HT1080 (cell line): ENCODE measurements at places on chromosomes 4 and X.

DNA sequence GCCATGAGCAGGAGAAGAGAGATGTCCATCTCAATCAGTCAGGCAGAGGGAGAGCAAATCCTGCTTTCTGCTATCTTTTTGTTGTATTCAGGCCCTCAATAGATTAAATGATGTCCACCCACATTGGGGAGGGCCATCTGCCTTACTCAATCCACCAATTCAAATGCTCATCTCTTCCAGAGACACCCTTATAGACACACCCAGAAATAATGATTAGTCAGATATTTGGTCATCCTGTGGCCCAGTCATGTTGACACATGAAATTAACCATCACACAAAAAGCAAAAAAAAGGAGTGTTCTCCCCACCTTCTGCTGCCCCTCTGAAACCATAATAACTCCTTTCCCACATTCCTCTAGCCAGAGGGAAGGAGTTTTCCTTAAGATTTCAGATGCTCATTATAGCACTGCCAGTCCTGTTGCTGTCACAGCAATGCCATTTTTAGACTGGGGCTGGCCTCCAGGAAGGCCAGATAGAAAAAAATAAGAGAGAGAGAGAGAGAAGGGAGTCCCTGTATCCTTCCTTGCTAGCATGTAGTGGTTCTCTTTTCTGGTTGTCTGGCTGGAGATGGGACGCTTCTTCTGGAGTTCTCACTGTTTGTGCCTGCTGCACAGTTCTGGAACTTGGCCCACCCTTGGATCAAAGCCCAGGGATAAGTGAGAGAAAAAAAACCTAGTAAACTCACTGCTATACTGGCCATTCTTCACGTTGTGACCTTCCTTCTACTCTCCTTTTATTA lies 177.7 kb downstream of the RBM46 start:
- peak; percentile 18 for DNase-seq

DNA sequence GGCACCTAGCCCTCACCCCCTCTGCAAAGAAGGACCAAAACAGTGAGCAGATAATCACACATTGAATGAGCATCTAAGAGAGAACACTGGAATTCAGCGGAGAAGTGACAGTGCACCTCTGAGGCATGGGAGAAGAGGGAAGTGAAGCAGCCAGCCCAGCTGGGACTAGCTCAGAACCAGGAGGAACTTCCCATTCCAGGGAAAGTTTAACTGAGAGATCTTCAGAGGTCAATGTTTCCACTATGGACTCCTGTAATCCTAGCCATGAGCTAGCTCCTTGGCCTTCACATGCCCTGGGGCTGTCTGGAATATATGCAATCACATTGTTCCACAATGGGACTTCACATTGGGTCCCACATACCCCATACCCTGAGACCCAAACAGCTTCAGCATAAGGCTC lies 24.4 kb downstream of the TLR6 start:
- no peak for DNase-seq

DNA sequence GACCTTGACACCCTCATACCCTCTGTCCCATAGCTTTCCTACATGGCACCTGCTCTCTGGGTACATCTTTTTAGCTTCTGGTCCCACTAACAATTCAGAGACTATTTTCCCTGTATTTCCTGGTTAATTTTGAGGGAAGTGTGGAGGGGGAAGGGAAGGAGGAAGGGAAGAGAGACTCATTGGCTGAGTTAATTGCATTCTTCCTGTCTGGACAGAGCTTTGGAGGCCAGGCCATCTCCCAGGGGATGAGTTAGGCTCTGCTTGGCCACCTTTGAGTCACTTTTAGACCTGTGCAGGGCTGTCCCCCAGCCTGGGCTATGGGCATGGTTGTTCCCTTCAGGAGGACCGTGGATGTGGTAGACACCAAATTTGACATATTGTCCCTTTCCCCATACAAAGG lies 167.9 kb upstream of the PGRMC2 start:
- peak; percentile 26 for DNase-seq

GRCh38 chr4:187366530-187366929 lies 629.0 kb upstream of the ZFP42 start:
- no peak for DNase-seq

DNA sequence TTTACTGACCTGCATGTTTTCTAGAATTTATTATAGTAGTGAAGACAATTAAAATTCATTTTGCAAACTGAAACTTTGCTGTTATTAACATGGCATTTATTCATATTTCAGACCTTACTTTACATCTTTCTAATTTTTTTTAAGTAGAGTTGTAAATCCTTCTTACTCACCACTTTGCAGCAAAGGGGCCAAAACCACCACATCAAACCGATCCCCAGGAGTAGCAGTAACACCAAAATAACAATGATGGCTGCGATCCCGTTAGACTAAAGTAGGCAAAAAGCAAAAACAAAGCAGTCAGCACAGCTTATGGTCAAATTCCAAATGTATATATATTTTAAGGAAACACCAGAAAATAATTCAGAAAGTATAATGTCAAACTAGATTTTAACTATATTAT lies 64.7 kb downstream of the ANTXR2 start:
- no peak for DNase-seq

DNA sequence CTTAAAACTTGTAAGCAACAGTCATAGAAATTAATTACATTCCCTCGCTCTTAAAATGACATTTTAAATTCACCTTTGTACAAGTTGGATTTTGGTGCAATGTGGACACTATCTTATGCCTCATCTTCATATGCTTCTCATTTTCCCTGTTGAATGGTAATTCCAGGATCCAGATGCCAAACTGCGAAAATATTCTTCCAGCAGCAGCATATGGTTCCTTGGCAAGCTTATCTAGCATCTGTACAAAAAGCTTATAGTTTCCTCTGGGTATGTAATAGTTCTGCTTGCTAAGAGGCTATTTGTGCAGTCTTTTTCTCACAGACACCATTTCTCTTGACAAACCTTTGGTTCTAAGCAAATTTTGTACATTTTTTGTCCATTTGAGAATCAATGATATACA lies 2079.7 kb upstream of the AGA start:
- DNase-seq, result no peak

DNA sequence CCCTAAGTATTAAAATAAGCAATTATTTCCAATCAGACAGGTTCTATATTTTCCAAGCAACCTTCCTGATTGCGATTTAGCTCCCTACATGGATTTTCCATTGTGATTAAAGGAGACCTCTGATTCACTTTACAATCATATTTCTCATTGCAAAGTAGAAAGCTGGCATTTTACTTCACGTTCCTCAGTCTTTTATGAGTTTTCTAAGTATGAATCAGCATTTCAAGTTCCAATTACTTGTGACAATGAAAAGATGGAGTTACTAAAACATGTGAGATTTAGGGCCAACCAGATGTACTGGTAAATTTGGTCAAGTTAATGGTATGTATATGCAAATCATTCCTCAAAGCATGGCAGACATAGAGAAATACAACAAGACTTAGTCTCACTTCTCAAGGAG lies 206.2 kb downstream of the KCNIP4 start:
- no peak for DNase-seq

DNA sequence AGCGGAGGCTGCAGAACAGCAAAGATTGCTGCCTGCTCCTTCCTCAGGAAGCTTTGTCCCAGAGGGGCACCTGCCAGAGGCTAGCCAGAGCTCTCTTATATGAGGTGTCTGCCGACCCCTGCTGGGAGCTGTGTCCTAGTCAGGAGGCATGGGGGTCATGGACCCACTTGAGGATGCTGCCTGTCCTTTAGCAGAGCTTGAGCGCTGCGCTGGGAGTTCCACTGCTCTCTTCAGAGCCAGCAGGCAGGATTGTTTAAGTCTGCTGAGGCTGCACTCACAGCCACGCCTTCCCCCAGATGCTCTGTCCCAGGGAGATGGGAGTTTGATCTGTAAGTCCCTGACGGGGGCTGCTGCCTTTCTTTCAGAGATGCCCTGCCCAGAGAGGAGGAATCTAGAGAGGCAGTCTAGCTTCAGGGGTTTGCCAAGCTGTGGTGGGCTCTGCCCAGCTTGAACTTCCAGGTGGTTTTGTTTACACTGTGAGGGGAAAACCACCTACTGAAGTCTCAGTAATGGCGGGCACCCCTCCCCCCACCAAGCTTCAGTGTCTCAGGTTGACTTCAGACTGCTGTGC lies 10.9 kb downstream of the DCK start:
- no peak for DNase-seq

DNA sequence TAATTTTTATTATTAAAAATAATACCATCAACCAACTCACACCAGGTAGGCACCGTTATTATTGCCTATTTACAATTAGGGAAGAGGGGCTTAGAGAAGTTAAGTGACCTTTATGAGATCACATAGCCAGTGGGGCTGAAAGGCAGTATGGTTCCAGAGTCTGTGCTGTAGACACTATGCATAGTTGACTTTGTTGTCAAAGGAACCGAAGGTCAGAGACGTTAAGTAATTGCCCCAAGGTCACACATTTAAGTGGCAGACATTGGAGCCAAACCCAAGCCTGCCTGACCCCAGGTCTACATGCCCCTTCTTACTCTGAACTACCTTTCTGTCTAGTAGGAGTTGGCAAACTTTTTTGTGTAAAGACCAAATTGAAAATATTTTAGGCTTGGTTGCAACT lies 36.4 kb downstream of the RHOH start:
- DNase-seq, result no peak

GRCh38 chr4:145734576-145735346 lies 54.8 kb downstream of the C4orf51 start:
- peak; percentile 97 for DNase-seq

- no peak for DNase-seq
These were observed 229.3 kb upstream of the NEIL3 start for GRCh38 chr4:177080388-177080787.

GRCh38 chrX:143017272-143017671 lies 8.5 kb upstream of the SPANXN4 start:
- DNase-seq, result no peak

DNA sequence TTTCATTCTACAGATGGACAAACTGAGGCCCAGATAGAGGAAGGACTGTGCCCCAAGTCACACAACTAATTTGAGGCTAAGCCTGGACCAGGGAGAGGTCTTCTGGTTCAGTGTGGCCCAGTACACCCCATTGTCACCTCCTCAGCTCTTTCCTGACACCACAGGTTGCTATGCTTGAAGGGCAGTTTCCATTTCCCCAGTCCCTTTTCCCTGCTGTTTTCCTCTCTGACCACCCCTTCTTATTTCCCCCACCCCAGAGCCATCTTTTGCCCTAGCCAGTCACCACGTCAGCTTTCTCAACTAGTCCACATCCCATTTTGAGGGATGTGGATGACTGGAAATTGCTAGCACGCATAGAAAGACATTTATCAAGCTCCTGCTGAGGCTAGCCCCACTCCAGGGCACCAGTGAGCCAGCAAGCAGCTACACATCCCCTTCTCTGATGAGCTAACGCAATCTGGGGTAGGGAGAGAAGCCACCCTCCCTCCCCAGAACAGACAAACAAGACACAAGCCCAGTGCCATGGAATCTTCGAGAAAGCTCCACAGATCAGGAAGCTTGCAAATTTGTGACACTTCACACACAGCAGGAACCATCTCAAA lies 1.3 kb downstream of the GABRE start:
- DNase-seq, result no peak

- DNase-seq, result no peak
These were observed 87.7 kb downstream of the KDR start for GRCh38 chr4:55037728-55038127.

- DNase-seq, result no peak
These were observed 282.2 kb upstream of the KLF3 start for GRCh38 chr4:38381788-38382187.

DNA sequence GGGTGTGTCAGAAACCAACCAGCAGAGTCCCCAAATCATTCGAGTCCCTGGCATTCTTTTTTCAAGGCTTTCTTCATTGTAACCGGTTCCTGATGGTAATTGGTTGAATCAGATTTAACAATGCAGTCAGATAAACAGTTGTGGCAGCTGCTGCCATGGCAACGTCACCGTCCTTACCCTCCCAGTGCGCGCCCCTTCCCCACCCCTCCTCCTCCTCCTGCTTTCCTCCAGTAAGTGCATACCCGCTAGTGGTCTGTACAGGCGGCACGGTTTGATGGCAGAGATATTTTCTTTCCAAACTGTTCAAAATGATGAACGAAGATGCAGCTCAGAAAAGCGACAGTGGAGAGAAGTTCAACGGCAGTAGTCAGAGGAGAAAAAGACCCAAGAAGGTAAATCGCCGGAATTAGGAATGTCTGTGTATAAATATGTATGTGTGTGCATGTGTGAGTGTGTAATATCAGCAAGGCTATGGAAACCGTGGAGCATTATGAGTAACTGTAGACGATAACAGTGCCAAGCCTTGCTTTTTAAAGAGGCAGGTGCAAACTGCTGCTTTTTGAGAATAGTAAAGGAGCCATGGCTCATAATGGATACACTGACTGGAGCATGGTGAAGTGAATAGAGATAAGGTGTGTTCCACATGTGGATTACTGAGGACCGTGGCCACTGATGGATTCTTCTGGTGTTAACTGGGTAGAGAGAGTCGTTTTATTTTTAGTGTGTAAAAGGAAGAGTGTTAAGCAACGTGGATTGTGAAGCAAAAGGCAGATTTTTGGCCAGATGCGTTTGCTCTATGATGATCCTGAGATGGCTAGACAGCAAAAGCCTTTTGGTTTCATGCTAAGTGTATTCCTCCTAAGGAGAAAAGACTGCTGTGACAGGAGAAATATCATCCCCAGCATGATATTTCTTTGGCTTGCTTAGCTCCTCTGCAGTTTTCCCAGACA lies at the start of gene ANK2:
Gene ANK2 (plus strand): TSS at position 233 of the 950 bp plus-strand sequence. CDS start 76 bp downstream, at position 309.
- DNase-seq, result no peak

DNA sequence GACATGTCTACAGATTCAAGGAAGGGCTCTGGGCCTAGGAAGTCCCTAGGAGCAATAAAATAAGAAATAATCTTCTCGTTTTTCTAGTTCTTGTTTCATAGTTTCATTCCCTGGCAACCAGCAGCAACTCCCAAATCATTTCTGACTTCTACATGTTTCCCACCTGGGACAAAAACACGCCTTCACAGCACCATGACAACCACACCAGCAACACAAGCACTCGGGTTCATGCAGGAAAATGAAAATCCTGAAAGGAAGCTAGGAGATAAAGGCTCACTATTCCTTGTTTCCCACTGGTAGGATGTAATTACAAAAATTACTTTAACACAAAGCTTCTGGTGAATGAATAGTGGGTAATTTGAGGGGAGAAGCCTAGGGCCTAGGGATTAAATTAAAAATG lies 158.9 kb downstream of the ADAMTS3 start:
- DNase-seq, result no peak

DNA sequence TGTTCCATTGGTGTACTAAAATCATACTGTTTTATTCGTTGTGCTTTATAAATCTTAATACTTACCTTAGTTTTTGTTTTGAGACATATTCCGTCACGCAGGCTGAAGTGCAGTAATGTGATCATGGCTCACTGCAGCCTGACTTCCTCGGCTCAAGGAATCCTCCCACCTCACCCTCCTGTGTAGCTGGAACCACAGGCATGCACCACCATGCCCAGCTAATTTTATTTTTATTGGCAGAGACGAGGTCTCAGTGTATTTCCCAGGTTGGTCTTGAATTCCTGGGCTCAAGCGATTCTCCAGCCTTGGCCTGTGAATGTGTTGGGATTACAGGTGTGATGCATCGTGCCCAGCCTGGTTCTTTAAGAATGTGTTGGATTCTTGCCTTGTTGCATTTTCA lies 24.4 kb upstream of the DCK start:
- peak; percentile 4 for DNase-seq

- no peak for DNase-seq
These were observed 8.8 kb downstream of the HTT-AS start for GRCh38 chr4:3065551-3065950.

GRCh38 chrX:734362-734761 lies 103.8 kb downstream of the SHOX start:
- DNase-seq, result no peak
